ENCODE measurements at places on chromosomes 2 and 18. TPM values are rescaled to one million over a fixed set of nuclear protein-coding genes. Genes with fewer than 3 reads are reported as not detected.

The UGT1A3 gene
- not detected for total RNA-seq

The CDH2 gene
- total RNA-seq = 107 TPM

The RRM2 gene
- total RNA-seq = 76.0 TPM

The CRYBA2 gene
- total RNA-seq = not detected

The METTL4 gene
- 11.8 TPM for total RNA-seq

The MYOM1 gene
- total RNA-seq = 0.22 TPM

The POTEI gene
- not detected for total RNA-seq

The PCGF1 gene
- total RNA-seq = 27.1 TPM

The MTIF2 gene
- total RNA-seq = 53.2 TPM

The UGT1A5 gene
- not detected for total RNA-seq

The SCLY gene
- 17.8 TPM for total RNA-seq

The FEV gene
- not detected for total RNA-seq

The IFT172 gene
- total RNA-seq = 40.7 TPM

The SLC9A4 gene
- total RNA-seq = not detected

The GAREM1 gene
- 2.4 TPM for total RNA-seq

The ARHGEF4 gene
- 6.3 TPM for total RNA-seq

The FIGN gene
- 1.4 TPM for total RNA-seq

The EVA1A gene
- 35.9 TPM for total RNA-seq

The GCKR gene
- 0.22 TPM for total RNA-seq

The BIRC6 gene
- total RNA-seq = 206 TPM
